B cell (primary cell): ENCODE measurements at places on chromosomes 5 and 9. TPM values are rescaled to one million over a fixed set of nuclear protein-coding genes. Genes with fewer than 3 reads are reported as not detected.
A peak's percentile ranks its signal among the peaks of the same experiment; 100 is the strongest.

The PCDHB3 gene
- not detected in 2 replicates for polyA plus RNA-seq

The CDH6 gene
- polyA plus RNA-seq, result not detected in 2 replicates

- no peak for DNase-seq
Measured at GRCh38 chr5:58404734-58405133, 55.2 kb downstream of the PLK2 start.

DNA sequence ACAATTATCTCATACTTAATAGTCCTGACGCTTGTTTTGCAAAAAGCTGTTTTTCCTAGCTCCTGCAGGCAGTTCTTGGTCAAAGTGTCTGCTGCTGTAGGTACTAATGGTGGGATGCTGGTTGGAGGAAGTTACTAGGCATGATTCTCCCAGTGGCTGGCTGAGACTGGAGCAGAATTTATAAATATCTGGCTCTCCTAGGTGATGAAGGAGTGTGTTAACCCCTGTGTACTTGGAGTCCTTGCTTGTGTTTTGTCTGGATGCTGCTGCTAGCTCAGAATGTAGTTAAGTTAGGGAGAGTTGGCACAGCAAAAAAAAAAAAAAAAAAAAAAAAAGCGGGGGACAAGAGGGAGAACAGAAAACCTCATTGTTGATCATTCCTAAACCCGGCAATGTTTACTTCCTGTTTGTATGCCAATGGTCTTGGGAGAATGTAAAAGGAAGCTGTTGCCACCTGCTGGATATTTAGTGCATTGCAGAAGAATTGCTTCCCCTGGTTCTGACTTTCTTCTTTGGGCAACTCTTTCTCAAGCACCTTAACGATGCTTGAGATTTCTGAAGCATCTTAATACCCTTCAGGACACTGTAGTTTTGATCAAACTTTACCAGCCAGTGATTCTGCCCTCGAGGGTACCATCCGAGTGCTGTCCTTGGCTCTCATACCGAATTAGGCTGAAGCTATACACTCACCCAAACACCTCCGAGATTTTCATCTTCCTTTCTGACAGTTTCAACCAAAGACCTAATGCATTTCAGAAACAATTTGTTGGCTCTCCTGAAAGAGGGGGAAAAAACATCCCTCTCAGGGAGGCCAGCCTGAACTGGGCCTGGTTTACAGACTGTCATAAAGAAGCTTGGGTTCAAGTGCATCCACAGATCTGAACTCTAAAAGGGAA lies 71.7 kb upstream of the WWC1 start:
- DNase-seq, result peak; percentile 58

- no peak for DNase-seq
Measured at GRCh38 chr9:110156416-110156815, 51.5 kb downstream of the C9orf152 start.
